Osteoblast (primary cell): ENCODE measurements at places on chromosomes 1 and 21. TPM values are rescaled to one million over a fixed set of nuclear protein-coding genes. Genes with fewer than 3 reads are reported as not detected.
A peak's percentile ranks its signal among the peaks of the same experiment; 100 is the strongest.

Gene TCHHL1
- not detected in 2 replicates for total RNA-seq

Gene SAMD11
- 7.7 and 8.3 TPM in 2 replicates for total RNA-seq

Gene CD1E
- total RNA-seq = not detected in 2 replicates

Gene ETNK2
- 0.72 and 1.2 TPM in 2 replicates for total RNA-seq

DNA sequence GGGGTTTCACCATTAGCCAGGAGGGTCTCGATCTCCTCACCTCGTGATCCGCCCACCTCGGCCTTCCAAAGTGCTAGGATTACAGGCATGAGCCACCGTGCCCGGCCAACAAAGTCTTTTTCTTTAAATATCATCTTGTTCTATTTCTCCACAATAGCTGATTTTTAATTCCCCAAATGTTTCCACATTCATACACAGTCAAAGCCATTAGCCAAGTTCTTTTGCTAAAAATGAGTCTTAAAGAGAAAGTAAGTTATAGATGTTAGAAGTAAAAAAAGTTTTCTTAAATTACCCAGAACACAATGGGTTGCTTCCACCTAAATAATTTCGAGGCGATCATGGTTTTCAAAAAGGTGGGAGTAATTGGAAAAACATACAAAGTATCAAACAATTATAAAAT is 30.6 kb downstream of the C2CD2 start:
- H3K27me3 ChIP-seq = no peaks in the 10 kb centered on the region
- peaks cover 51% of the 10 kb centered on the region for H3K4me1 ChIP-seq
- H3K27ac ChIP-seq = peak overlapping the region; percentile 99
- no peak for DNase-seq
- peaks cover 8% of the 10 kb centered on the region for H3K36me3 ChIP-seq

GRCh38 chr21:31078796-31079195 is 40.5 kb upstream of the KRTAP19-8 start:
- H3K27me3 ChIP-seq = no peaks in the 10 kb centered on the region
- DNase-seq = peak; percentile 17
- H3K36me3 ChIP-seq = no peaks in the 10 kb centered on the region
- no peak overlapping the region for H3K27ac ChIP-seq
- H3K4me1 ChIP-seq = no peaks in the 10 kb centered on the region
- no peak overlapping the region for H3K4me3 ChIP-seq

DNA sequence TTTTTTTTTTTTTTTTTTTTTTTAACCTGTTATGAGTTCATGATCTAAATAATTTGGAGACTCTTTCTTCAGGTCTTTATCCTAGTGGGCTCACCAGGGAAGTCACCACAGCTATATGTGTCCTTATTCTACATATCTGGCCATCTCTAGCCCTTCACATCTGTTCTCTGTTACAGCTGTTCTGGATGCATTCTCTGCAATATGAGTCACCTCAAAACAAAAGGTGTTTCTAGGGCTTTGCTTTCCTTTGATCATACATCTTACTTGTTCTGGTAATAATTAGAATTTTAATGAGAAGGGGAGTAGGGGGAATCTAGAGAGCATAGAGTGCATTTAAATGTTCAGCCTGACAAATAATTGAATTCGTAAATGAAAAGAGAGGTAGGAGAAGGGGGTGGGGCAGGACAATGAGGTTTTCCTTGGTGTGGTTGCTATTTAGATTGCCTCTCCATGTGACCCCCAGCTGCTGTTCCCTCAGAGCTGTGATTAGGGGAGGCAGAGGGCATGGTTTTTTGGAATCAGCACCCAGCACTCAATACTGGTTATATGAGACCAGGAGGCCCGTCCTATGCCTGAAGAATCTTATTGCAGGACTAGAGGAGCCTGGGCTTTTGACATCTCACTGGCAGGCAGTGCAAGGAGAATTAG is 8.0 kb downstream of the SYT6 start:
- H3K4me1 ChIP-seq = no peaks in the 10 kb centered on the region
- no peaks in the 10 kb centered on the region for H3K36me3 ChIP-seq
- no peak overlapping the region for H3K27ac ChIP-seq
- H3K27me3 ChIP-seq = peaks cover 23% of the 10 kb centered on the region
- H3K4me3 ChIP-seq = no peak overlapping the region
- DNase-seq = no peak

GRCh38 chr1:19679691-19680090 is 15.0 kb downstream of the HTR6 start:
- H3K4me3 ChIP-seq = no peak overlapping the region
- no peak overlapping the region for H3K27ac ChIP-seq
- H3K4me1 ChIP-seq = peaks cover 10% of the 10 kb centered on the region
- no peaks in the 10 kb centered on the region for H3K27me3 ChIP-seq
- no peaks in the 10 kb centered on the region for H3K36me3 ChIP-seq

DNA sequence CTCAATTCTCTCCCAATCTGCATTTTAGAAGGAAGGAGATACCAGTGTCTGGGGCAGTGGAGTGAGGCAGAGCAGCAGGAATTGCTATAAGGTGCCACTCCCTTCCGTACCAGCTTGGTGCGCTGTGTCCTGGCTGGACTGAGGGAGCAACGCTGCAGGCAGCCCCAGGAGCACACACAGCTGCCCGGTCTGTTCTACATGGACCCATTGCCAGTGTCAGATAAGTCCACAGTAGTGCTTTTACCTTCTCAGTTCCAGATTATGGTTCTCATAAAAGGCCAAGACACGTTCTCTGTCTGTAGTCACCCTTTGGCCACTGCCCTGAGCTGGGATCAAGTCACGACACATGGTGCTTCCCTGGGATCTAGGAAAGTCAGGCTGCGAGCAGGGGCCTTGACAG is 44.1 kb upstream of the BARHL2 start:
- peak; percentile 5 for DNase-seq
- no peaks in the 10 kb centered on the region for H3K36me3 ChIP-seq
- H3K27ac ChIP-seq = no peak overlapping the region
- H3K4me3 ChIP-seq = no peak overlapping the region
- no peaks in the 10 kb centered on the region for H3K27me3 ChIP-seq

DNA sequence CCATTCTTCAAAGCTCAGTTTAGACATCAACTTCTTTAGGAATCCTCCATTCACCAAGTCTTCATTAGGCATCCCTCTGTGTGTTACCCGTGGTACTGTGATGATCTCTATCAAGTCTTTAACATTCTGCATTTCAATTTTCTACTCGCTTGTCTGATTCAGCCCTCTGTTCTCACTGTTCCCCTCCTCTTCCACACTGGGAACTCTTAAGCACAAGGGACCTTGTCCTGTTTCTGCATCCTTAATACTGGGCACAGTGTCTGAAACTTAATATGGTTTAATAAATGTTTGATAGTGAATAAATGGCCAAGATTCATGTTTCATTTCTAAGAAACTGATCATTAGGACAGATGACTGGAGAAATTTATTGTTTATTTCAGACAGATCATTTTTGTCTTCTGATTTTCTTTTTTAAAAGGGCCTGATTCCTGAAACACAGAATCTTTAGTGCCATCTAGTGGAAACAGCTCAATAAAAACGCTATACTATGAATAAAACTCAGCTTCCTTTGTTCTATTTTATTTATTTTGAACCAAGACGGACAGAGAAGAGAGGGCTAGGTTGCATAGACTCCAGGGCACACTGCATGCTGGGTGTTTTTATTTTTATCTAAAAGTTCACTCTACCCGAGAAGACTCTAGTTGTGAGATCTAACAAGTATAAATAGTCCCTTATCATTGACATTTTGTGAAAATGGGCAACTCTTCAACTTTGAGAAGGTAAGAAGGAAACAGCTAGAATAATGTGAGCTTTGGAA is 7.0 kb upstream of the TRIM45 start:
- H3K27ac ChIP-seq = no peak overlapping the region
- peaks cover 18% of the 10 kb centered on the region for H3K27me3 ChIP-seq
- no peaks in the 10 kb centered on the region for H3K36me3 ChIP-seq
- no peak overlapping the region for H3K4me3 ChIP-seq
- H3K4me1 ChIP-seq = peaks cover 2% of the 10 kb centered on the region

DNA sequence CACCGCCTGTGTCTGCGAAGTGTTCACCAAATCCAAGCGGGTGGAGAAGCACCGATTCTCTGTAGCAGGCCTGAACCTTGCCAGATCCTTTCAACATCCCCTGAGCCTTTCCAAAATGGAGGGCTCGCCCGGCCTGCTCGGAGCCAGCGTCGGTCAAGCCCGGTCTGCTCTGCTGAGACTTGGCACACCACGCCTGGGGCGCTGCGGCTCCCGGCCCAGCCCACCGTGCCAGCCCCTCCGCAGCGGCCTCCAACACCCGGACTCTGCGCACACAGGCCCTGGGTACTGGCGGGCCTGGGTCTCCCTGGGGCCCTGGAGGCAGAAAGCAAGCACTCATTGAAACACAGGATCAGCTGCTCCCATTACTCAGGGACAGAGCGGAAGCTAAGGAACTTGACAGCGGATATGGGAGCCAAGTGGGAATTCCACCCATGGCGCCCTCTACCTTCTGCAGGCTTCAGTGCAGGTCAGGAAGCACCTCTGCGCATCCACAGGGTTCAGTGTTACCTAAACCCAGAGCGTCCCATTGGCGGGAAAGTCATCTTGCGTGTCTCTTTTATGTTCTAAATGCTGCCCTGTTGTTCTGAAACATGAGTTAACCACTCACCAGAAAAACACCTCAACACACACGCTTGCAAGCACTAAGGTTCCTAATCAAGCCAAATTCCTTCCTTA is 159.9 kb downstream of the ZBTB18 start:
- peaks cover 22% of the 10 kb centered on the region for H3K4me1 ChIP-seq
- H3K4me3 ChIP-seq = no peak overlapping the region
- peaks cover 2% of the 10 kb centered on the region for H3K27me3 ChIP-seq
- no peak overlapping the region for H3K27ac ChIP-seq
- no peak for DNase-seq

GRCh38 chr1:232016616-232017015 is 390.0 kb downstream of the DISC1 start:
- no peaks in the 10 kb centered on the region for H3K4me1 ChIP-seq
- DNase-seq = no peak
- H3K36me3 ChIP-seq = no peaks in the 10 kb centered on the region
- H3K27me3 ChIP-seq = no peaks in the 10 kb centered on the region

DNA sequence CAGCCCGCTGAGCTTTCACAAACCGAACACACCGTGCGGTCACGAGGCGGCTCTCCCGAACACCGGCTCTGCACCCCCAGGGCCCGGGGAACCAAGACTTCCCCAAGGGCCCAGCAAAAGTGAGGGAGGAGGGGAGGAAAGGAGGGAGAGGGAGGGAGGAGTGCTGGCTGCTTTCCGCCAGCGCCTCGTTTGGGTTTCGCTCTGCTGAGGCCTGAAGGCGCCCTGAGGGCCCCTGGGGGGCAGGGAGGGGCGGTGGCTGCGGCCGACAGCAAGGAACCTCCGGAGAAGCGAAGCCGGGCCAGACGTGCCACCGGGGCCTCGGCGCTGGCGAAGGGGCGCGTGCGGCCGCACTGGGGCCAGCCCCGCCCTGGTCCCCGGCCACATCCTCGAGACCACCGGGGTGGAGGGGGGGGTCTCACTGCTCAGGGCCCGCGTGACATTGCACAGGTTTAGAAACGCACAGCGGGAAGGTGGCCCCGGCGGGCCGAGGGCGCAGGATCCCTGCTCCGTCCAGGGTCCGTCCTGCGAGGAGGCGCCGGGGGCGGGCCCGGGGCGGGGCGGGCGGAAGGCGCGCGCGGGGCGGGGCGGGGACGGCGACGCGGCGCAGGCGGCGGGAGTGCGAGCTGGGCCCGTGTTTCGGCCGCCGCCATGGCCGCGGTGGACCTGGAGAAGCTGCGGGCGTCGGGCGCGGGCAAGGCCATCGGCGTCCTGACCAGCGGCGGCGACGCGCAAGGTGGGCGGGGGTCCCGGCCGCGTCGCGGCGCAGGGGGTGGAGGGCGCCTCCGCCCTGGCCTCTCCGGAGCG is at the start of gene PFKL:
TSS of gene PFKL (plus strand) at position 596 of the 804 bp plus-strand sequence. CDS start at position 649, 53 bp downstream.
- peak within 1 kb of the TSS; percentile 58 for H3K27ac ChIP-seq
- H3K4me3 ChIP-seq = peak within 1 kb of the TSS; percentile 80
- H3K4me1 ChIP-seq = peaks cover 10% of the 10 kb centered on the region
- no peaks in the 10 kb centered on the region for H3K36me3 ChIP-seq
- no peaks in the 10 kb centered on the region for H3K27me3 ChIP-seq
- DNase-seq = peak; percentile 100

GRCh38 chr21:29279558-29279957 is 19.2 kb upstream of the BACH1 start:
- no peak overlapping the region for H3K4me3 ChIP-seq
- no peak for DNase-seq
- no peaks in the 10 kb centered on the region for H3K27me3 ChIP-seq
- H3K27ac ChIP-seq = no peak overlapping the region
- H3K36me3 ChIP-seq = no peaks in the 10 kb centered on the region

DNA sequence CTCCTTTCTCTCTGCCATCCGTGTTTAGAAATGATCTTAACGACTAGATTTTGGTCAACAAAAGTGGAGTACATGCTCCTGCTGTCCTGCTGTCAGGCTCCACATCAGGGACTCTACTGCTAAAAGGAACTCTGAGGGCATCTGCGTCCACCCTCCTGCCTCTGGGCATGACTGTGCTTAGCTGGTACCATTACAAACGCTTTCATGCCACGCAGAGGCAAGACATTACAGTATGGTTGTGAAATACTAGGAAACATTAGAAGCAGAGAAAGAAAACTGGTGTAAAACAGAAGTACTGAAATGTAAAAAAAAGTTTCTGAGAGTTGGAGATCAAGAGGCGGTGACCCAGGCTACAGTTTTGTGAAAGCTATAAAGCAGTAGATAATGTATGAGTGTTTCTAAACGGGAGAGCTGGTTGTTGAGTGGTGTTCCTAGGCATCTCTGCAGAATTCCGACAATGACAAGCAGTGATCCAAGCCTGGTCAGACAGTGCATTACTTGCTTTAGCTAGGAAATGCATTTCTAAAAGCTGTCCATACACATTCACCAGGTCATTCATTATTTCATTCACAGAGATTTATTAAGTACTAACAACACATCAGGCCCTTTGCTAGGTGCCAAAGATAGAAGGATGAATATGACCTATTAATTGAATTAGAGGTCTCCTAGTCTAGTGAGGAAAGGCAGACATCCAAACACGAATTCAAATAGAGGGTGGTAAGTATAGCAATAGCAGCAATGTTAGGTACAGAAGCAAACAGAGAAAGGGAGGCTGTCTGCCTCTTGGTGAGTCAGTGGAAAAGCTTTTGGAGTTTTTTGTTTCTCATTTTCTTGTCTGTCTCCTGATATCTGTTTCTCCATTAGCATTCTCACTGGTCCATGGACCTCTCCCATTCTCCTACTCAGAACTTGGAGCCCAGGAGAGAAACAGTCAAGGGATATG is 401.9 kb downstream of the LMO4 start:
- no peaks in the 10 kb centered on the region for H3K4me1 ChIP-seq
- H3K27me3 ChIP-seq = no peaks in the 10 kb centered on the region
- no peak overlapping the region for H3K27ac ChIP-seq
- DNase-seq = no peak
- H3K36me3 ChIP-seq = no peaks in the 10 kb centered on the region

- no peak within 1 kb of the TSS for H3K27ac ChIP-seq
- DNase-seq = no peak
- H3K4me3 ChIP-seq = no peak within 1 kb of the TSS
Measured at GRCh38 chr1:160795951-160796383, at the start of gene LY9. Gene LY9 (plus strand): TSS chr1:160796174. CDS start chr1:160796188, 14 bp downstream.

GRCh38 chr1:1311107-1312104 is 3.0 kb downstream of the PUSL1 start:
- H3K4me1 ChIP-seq = peaks cover 13% of the 10 kb centered on the region
- DNase-seq = no peak
- peaks cover 42% of the 10 kb centered on the region for H3K36me3 ChIP-seq
- no peaks in the 10 kb centered on the region for H3K27me3 ChIP-seq
- no peak overlapping the region for H3K4me3 ChIP-seq
